ENCODE measurements at places on chromosomes 7 and 10.

- DNase-seq, result no peak
Observed at GRCh38 chr10:111139567-111139966, 62.7 kb downstream of the ADRA2A start.

GRCh38 chr7:143909863-143910262 is 7.9 kb upstream of the TCAF1 start:
- DNase-seq, result no peak

GRCh38 chr7:26965724-26966123 is 101.3 kb upstream of the SKAP2 start:
- DNase-seq, result no peak

DNA sequence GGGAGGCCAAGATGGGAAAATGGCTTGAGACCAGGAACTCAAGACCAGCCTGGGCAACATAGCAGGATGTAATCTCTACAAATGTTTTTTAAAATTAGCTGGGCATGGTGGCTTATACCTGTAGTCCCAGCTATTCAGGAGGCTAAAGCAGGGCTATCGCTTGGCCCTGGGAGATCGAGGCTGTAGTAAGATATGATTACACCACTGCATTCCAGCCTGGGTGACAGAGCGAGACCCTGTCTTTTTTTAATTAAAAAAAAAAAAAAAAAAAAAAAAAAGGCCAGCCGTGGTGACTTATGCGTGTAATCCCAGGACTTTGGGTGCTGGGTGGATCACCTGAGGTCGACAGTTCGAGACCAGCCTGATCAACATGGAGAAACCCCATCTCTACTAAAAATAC is 27.4 kb downstream of the MYOF start:
- no peak for DNase-seq

- DNase-seq, result no peak
Observed at GRCh38 chr10:21702633-21703111, 168.6 kb downstream of the MLLT10 start.

- DNase-seq, result no peak
Observed at GRCh38 chr10:43765516-43765915, 116.8 kb upstream of the ZNF32 start.

- peak; percentile 1 for DNase-seq
Observed at GRCh38 chr7:98107313-98107721, 655 bp downstream of the LMTK2 start.

- no peak for DNase-seq
Observed at GRCh38 chr10:8315619-8316021, 261.1 kb downstream of the GATA3 start.

GRCh38 chr10:28382525-28383269 is 79.8 kb upstream of the MPP7 start:
- DNase-seq, result no peak

DNA sequence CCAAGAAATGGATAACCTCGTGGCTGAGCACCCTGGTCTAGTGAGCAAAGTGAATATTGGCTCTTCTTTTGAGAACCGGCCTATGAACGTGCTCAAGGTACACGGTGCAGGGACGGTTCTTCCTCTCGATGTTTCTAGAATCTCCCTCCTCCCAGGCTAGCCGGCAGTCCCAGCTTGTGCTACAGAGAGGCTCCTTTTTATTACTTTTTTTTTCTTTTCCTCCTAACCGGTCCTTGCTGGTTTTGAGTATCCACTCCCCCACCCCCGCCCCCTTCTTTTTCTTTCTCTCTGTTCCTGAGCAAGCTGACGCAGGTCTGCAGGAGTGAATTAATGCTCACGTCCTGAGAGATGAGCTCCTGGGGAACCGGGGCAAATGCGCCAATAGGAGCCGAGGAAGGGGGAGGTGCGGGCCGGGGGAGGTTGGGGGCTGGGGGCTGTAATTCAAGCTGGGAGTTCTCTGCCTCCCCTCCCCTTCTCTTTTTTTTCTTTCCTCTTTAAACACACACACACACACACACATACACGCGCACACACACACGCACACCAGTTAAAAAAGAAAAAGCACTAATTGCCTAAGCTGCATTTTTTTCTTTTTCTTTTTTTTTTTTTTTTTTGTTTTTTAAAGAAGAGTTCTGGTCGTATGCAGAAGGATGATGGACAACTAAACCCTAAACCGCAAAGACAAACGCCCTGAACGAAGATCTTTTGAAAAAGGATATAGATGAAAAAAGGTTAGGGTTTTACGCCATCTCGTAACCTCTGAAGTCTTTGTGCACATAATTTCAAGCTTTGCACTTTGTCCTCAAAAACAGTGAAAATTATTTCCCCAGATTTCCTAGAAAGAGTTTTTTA is 6.6 kb downstream of the CPA2 start:
- DNase-seq, result no peak

- no peak for DNase-seq
Observed at GRCh38 chr10:16717622-16718395, 99.4 kb downstream of the RSU1 start.

DNA sequence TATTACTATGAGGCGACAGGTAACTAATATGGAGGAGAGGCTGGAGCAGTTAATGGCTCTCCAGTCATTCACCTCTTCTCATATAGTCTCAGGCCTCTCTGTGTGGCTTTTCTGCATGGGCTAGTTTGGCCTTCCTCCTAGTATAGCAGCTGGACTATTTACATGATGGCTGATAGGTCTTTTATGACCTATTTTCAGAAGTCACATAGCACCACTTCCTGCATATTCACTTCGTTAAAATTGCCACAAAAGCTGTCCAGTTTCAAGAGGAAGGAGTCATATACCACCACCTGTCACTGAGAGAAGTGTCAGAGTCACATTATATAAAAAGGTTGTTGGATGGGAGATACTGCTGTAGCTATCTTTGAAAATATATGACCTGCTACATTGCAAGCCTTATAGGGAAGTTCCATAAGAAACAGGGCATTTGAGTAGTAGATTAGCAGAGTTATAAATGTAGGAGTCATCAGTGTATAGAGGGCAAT is 8.0 kb upstream of the DMTF1 start:
- no peak for DNase-seq

GRCh38 chr10:132396494-132397035 is 435 bp upstream of the PWWP2B start:
- peak; percentile 63 for DNase-seq

DNA sequence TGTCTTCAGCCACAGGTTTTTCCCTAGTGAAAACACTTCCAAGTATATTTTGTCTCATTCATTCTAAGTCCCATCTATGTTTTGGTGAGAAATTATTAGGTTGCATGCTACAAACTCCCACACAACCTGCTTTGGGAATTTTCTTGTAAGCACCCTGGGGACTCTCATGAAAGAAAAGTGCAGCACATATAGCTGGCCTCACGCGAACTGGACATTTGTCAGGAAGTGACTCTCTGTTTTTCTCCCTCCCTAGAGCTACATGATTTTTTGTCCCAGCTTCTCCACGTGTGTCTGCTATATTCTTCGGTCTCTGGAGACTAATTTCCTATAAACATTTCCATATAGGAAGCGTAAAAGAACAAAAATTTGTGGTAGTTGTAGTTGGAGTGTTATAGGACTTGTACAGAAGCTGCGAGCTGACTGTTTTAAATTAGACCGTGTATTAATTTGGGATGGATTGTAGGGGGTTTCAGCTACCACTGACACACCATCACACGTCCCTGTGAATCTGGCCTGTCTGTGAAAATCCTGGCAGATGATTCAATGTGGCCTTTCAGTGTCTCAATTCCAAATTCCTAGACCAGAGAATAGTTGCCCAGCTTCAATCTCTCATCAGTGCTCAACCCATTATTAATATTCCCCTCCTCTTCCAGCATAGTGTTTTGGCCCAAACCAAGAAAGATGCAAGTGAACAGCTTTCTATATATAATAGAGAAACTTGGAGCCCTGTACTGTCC is 40.2 kb downstream of the ARL4A start:
- DNase-seq, result no peak

DNA sequence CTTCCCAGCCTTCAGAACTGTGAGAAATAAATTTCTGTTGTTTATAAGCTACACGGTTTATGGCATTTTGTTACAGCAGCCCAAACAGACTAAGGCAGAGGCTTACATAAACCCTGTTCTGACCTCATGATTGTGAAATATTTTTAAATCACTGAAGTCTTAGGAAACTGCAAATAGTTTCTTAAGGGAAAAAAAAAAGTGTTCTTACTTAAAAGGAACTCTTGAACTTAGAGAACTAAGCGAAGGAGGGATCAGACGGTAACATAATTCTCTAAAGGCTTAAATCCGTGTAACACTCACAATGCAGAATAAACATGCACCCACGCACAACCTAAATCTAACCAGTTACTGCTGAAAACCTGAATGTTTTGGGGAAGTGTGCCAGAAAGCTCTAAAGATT is 749.1 kb upstream of the LRRTM3 start:
- no peak for DNase-seq

GRCh38 chr7:117119192-117119924 is 166.1 kb downstream of the ST7 start:
- DNase-seq, result peak; percentile 79

- DNase-seq, result no peak
Observed at GRCh38 chr7:15626041-15626440, 60.4 kb downstream of the MEOX2 start.

- DNase-seq, result no peak
Observed at GRCh38 chr7:50138101-50138500, 45.1 kb upstream of the ZPBP start.

DNA sequence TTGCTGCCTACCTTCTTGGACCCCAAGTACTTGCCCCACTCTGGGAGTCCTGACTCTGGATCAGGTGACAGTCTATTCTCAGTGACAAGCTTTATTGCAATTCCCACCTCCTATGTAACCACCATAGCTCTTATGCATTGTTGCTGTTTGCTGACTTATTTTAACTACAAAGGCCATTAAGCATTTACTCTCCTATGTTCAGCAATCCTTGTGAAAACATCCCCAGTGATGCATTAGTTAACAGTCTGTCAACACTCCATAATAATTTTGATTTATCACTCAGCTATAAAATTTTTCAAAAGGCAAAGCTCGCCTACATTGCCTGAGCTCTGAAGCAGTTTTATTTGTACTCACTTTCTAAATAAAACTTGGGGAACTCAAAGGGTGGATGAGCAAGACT is 871.8 kb upstream of the SORCS1 start:
- no peak for DNase-seq

GRCh38 chr10:49504528-49504927 is 34.4 kb downstream of the ERCC6 start:
- no peak for DNase-seq

- DNase-seq, result no peak
Observed at GRCh38 chr10:83538047-83538446, 601.3 kb upstream of the GHITM start.

GRCh38 chr10:73876157-73876556 is 1.8 kb upstream of the CAMK2G start:
- no peak for DNase-seq
